ENCODE measurements at places on chromosomes 7 and 10.

- DNase-seq: no peak
Observed at GRCh38 chr10:34702093-34702937, 112.8 kb downstream of the PARD3 start.

- no peak for DNase-seq
Observed at GRCh38 chr7:46230990-46231305, 309.9 kb upstream of the IGFBP3 start.

GRCh38 chr7:49127359-49127913 lies 203.1 kb downstream of the CDC14C start:
- no peak for DNase-seq

GRCh38 chr10:77240041-77240652 lies 397.5 kb downstream of the KCNMA1 start:
- no peak for DNase-seq

GRCh38 chr10:104349623-104350126 lies 4.0 kb upstream of the CFAP58 start:
- DNase-seq: no peak

DNA sequence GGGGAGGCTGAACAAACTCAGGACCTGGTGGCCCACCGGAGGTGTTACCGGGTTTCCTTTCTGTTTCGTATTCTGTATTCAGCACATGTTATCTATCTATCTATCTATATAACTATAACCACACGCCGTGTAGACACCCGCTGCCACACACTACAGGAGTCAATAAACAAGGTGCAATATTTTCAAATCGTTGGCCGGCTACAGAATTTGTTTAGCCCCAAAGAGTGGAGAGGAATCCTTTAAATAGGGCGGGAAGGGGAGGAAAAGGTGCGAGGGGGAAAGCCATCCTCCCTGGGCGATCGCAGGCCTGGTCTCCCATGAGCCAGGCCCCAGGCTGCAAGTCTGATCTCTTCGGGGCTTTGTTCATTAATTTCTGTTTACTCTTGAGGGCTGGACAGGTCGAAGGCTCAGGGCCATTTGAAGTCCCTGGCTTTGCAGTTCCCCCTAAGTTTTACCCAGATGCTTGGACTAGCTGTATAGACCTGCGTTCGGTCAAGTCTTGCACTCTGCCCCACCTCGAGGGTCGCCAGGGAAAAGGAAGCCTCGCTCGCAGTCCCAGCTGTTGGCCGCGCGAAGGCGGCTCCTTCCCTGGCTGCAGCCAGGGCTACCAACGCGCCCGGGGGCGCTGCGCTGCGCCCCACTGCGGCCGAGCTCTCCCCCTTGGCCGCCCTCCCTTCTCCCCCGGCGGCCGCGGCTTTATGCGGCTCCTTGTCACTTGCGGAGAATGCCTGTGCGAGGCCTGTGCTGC lies 3.8 kb downstream of the NKX2-3 start:
- no peak for DNase-seq

DNA sequence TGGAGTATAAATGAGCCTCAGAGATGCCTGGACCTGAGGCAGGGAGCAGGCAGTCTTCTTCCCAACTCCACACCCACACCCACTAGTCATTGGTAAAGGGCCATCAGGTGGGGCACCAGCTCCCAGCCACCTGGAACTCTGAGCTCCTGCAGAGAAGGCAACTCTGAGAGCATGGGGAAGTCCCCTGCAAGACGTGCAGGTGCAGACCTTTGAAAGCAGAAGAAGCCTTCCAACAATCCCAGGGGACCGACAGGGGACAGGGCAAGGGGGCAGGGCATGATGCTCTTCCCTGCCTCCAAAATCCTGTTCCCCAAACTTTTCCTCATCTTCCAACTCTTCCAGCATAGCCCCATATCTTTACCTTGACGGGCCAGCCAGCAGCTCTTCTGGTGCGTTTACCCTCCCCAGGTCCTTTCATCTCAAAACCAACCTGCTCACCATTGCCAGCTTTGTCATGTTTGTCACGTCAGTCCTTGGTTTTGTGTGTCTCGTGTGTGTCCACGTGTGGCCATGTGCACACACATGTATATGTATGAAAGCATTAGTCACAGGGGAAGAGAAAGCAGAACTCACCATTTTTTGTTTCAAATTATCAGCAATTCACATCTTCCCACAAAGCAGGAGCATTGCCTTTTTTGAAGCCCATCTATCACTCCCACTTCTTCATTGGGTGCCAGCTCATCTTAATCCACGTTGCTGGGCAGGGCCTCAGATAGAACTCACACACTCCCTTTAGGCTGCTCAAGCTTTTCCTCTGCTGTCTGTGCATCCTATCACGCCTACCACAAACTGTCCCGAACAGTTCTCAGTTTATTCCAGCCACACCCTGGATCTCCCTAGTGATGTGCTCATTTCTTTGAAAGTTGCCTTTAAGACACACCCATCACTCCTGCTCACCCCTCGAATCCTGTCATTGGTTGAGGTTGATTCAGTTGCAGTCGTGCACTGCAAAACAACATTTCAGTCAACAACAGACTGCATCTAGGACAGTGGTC lies 41.0 kb upstream of the AMPH start:
- DNase-seq: no peak

DNA sequence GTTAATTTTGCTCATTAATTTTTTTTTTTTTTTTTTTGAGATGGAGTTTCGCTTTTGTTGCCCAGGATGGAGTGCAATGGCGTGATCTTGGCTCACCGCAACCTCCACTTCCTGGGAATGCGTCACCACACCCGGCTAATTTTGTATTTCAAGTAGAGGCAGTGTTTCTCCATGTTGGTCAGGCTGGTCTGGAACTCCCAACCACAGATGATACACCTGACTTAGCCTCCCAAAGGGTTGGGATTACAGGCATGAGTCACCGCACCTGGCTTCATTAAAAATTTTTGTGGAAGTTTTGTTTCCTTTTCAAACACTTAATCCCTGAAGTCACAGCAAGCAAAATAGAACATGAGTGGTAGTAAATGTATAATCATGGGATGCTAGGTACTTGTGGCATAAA lies 857.2 kb upstream of the PHF14 start:
- no peak for DNase-seq

DNA sequence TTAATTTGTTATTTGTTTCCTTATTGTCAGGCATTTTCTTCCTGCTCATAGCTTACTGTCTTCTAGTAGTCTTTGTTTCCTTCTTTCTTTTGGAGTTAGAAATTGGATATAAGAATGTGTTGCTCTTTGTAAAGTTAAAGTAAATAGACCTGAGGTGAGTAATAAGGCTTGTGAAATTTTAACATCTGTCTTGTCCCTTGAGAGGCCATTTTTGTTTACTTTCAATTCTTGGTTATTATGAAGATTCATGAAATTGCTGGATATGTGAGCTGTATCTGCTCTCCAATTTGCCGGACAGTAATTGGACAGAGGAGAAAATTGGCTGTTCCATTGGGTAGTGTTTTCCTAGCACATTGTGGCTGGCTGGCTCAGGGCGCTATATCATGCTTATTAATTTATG lies 260.7 kb downstream of the EXOC4 start:
- no peak for DNase-seq

- no peak for DNase-seq
Observed at GRCh38 chr7:44377134-44377463, 51.7 kb upstream of the CAMK2B start.

- DNase-seq: no peak
Observed at GRCh38 chr7:82036146-82036886, 266.5 kb upstream of the HGF start.

GRCh38 chr7:77800158-77800557 lies 1.6 kb downstream of the PHTF2 start:
- no peak for DNase-seq

DNA sequence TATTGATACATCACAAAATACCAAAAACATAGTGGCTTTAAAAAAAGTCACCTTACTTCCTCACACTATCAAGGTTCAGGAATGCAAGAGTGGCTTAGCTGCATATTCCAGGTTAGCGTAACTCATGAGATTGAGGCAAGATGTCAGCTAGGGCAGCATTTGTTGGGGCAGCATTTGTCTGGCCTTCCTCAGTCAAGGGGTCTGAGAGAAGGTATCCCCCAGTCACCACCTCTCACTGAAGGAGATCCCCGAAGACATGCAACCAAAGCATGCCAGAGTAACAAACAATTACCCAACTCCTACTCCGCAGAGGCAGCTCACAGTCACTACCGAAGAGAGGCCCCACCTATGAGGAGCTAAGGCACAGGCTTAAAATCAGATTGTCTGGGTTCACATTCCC lies 48.4 kb downstream of the C10orf71 start:
- no peak for DNase-seq

- no peak for DNase-seq
Observed at GRCh38 chr7:51233374-51233773, 83.2 kb downstream of the COBL start.

- no peak for DNase-seq
Observed at GRCh38 chr7:15505761-15506160, 56.1 kb downstream of the AGMO start.

- DNase-seq: no peak
Observed at GRCh38 chr10:118115701-118116100, 69.0 kb upstream of the RAB11FIP2 start.

DNA sequence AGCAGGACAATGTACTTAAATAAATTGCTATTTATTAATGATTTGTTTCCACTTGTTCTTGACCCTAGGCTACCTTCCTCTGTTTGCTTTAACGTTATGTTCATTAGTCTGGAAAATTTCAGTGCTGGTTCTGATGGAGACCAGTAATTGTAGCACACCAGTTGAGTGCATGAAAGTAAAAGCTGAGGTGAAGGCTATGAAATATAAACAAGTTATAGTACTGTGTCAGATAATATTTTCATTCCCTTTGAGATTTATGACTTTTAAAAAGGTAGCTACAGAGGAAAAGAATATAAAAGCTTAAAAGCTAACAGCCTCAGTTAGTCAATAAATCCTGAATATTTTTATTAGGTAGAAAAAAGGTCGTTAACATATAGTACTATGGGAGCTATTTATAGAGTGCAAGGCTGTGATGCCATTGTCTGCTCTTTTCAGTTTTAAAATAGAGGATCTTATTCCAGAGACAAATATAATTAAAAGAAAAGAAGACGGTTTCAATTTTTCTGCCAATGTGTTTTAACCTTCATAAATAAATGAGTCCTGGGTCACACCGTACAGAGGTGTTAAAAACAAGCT lies 351.8 kb upstream of the ETV1 start:
- DNase-seq: no peak
